ENCODE measurements at places on chromosomes 7 and 10. TPM values are rescaled to one million over a fixed set of nuclear protein-coding genes. Genes with fewer than 3 reads are reported as not detected.
A peak's percentile ranks its signal among the peaks of the same experiment; 100 is the strongest.

GRCh38 chr7:27946351-27946750 is 206.4 kb downstream of the TAX1BP1 start:
- H3K27ac ChIP-seq = no peak overlapping the region
- no peaks in the 10 kb centered on the region for H3K27me3 ChIP-seq
- no peaks in the 10 kb centered on the region for H3K4me1 ChIP-seq
- no peaks in the 10 kb centered on the region for H3K36me3 ChIP-seq
- no peak overlapping the region for H3K4me3 ChIP-seq

GRCh38 chr10:31836569-31837406 is 91.8 kb downstream of the ARHGAP12 start:
- H3K4me1 ChIP-seq = no peaks in the 10 kb centered on the region
- H3K27ac ChIP-seq = no peak overlapping the region
- H3K4me3 ChIP-seq = no peak overlapping the region
- H3K27me3 ChIP-seq = no peaks in the 10 kb centered on the region
- H3K36me3 ChIP-seq = no peaks in the 10 kb centered on the region

- H3K4me3 ChIP-seq = no peak overlapping the region
- H3K27ac ChIP-seq = no peak overlapping the region
- no peak for DNase-seq
These were observed 51.7 kb downstream of the COL17A1 start for GRCh38 chr10:104033966-104034365.

- peaks cover 35% of the 10 kb centered on the region for H3K36me3 ChIP-seq
- H3K27ac ChIP-seq = no peak overlapping the region
- H3K27me3 ChIP-seq = no peaks in the 10 kb centered on the region
- DNase-seq = no peak
- H3K4me1 ChIP-seq = no peaks in the 10 kb centered on the region
These were observed 20.3 kb downstream of the CALHM2 start for GRCh38 chr10:103431902-103432301.

DNA sequence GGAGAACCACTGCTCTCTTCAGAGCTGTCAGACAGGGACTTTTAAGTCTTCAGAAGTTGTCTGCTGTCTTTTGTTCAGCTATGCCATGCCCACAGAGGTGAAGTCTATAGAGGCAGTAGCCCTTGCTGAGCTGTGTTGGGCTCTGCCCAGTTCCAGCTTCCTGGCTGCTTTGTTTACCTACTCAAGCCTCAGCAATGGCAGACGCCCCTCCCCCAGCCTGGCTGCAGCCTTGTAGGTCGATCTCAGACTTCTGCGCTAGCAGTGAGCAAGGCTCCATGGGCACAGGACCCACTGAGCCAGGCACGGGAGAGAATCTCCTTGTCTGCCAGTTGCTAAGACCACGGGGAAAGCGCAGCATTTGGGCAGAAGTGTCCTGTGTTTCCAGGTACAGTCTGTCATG is 12.1 kb upstream of the CPA2 start:
- no peak for DNase-seq
- no peak overlapping the region for H3K4me3 ChIP-seq
- no peaks in the 10 kb centered on the region for H3K4me1 ChIP-seq
- no peaks in the 10 kb centered on the region for H3K36me3 ChIP-seq
- no peaks in the 10 kb centered on the region for H3K27me3 ChIP-seq
- H3K27ac ChIP-seq = no peak overlapping the region

GRCh38 chr7:136198168-136198567 is 221.0 kb upstream of the MTPN start:
- no peaks in the 10 kb centered on the region for H3K27me3 ChIP-seq
- no peak overlapping the region for H3K4me3 ChIP-seq
- H3K36me3 ChIP-seq = no peaks in the 10 kb centered on the region
- no peak overlapping the region for H3K27ac ChIP-seq
- H3K4me1 ChIP-seq = no peaks in the 10 kb centered on the region

Gene GPER1
- total RNA-seq = 5.3 TPM

Gene TBXAS1
- 66.6 TPM for total RNA-seq

DNA sequence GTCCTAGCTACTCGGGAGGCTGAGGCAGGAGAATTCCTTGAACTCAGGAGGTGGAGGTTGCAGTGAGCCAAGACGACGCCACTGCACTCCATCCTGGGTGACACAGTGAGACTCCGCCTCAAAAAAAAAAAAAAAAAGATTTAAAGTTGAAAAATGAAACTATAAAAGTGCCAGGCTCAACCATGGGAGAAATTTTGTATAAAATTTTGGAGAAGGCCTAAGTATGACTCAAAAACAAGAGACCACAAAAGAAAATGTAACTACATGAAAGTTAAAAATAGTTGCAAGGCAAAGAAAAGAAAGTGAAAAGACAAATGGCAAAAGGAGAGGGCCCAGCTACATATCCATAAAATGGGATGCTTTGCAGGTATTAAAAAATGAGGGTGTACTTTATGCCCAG is 104.1 kb downstream of the ARHGAP22 start:
- no peak overlapping the region for H3K27ac ChIP-seq
- no peaks in the 10 kb centered on the region for H3K36me3 ChIP-seq
- H3K27me3 ChIP-seq = no peaks in the 10 kb centered on the region
- no peak for DNase-seq
- peaks cover 20% of the 10 kb centered on the region for H3K4me1 ChIP-seq

GRCh38 chr7:98617051-98617959 is at the start of gene NPTX2:
NPTX2 (plus strand) TSS chr7:98617285; CDS start chr7:98617462, 177 bp downstream.
- peak within 1 kb of the TSS; percentile 79 for H3K4me3 ChIP-seq
- peaks cover 24% of the 10 kb centered on the region for H3K4me1 ChIP-seq
- peak within 1 kb of the TSS; percentile 51 for H3K27ac ChIP-seq
- DNase-seq = no peak
- no peaks in the 10 kb centered on the region for H3K27me3 ChIP-seq

DNA sequence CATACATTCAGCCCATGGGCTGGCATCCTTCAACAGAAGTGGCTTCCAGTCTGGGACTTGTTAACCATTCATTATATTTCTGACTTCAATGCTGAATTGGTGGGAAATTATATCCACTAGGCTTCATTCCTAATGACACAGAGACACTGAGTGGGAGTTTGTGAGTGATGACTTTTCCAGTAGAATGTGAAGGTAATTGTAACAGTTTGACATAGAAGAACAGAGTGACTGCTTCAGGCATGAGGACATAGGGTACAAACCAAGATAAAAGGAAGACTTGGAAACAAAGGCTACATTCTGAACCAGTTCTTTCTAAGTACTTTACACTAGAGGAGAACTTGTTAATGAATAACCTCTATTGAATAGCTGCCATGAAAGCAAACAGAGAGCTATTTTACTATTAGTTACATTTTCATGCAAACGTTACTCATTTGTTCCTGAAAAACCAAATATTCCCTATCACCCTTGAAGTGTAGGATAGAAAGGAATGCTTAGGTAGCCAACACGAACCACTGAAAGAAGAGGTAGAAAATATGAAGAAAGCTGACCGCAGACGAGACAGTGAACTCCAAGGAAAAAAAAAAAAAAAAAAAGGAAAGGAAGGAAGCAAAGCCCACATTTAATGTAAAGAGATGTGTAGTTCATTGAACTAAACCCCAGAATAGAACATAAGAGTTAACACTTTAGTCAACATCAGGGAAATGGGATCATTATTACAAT is 237.0 kb upstream of the SEMA3C start:
- no peak for DNase-seq
- H3K4me1 ChIP-seq = no peaks in the 10 kb centered on the region
- H3K4me3 ChIP-seq = no peak overlapping the region
- no peaks in the 10 kb centered on the region for H3K36me3 ChIP-seq

Gene GPR22
- not detected for total RNA-seq

Gene GATA3
- not detected for total RNA-seq

GRCh38 chr10:95406651-95407280 is 116.0 kb upstream of the PDLIM1 start:
- H3K36me3 ChIP-seq = peaks cover 52% of the 10 kb centered on the region
- no peaks in the 10 kb centered on the region for H3K27me3 ChIP-seq
- peaks cover 61% of the 10 kb centered on the region for H3K4me1 ChIP-seq
- no peak overlapping the region for H3K4me3 ChIP-seq

DNA sequence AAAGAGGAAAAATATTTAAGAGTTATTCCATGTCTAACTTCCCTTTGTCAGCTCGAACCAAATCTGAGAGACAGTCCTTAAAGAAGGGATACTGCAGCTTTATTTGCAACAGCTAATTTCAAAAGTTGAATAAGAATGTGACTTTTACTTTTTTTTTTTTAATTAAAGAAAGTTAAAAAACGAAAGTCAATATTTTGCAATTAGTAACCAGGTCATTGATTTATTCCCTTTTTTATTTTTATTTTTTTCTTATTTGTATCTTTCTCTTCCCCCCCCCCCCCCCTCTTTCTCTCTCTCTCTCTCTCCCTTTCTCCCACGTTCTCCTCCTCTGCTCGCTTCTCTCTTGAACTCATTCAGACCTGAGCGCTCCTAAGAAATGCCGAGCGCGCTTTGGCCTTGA is 209.5 kb downstream of the TCF7L2 start:
- H3K36me3 ChIP-seq = peaks cover 37% of the 10 kb centered on the region
- H3K27me3 ChIP-seq = no peaks in the 10 kb centered on the region
- no peak for DNase-seq
- no peak overlapping the region for H3K4me3 ChIP-seq
- H3K4me1 ChIP-seq = peaks cover 24% of the 10 kb centered on the region

- no peaks in the 10 kb centered on the region for H3K27me3 ChIP-seq
- H3K27ac ChIP-seq = no peak overlapping the region
- H3K36me3 ChIP-seq = no peaks in the 10 kb centered on the region
- H3K4me3 ChIP-seq = no peak overlapping the region
- DNase-seq = no peak
- H3K4me1 ChIP-seq = no peaks in the 10 kb centered on the region
These were observed 59.4 kb upstream of the ZNF438 start for GRCh38 chr10:31090894-31091607.

DNA sequence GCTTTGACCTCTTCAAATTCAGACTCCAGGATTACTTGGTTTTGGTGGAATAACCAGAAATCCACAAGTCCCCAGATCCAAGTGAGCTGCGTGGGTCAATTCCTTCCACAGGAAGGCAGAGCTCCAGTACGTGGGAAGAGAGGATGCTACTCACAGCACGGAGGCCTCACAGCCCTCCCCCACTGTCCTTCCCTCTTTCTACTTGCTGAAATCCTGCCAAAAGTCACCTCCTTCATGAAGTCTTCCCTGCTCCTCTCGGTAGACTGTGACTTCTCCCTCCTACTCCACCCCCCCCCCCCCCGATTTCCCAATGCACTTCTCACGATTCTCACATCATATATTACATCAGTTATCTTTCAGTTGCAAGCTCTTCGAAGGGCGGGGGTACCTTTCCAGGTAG is 12.3 kb downstream of the CAMK2G start:
- no peak overlapping the region for H3K4me3 ChIP-seq
- H3K27me3 ChIP-seq = no peaks in the 10 kb centered on the region
- peak overlapping the region; percentile 90 for H3K27ac ChIP-seq
- DNase-seq = no peak

DNA sequence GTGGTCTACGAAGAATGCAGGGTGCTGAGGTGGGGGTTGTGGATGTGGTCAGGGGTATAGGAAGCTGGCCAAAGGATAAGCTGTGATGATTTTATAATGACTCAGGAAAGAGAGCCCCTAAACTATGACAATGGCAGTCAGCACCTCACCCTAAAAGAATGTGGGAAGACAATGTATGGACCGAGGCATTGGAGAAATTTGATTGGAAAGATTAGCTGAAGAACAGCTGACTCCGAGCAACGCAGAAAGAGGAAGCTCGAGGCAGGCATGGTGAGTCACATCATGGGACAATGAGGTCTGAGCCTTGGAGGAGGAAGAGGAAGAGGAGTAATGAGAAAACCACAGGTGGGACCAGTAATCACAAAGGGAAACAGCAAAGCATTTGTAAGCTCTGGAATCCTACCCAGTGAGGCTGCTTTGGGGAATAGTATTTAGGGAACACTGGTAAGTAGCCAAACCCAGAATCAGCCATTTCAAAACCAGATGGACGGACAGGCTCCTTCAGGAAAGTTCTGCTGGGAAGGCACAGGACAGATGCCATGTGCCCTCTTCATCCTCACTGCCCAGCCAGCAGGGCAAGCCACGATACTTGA is 295.4 kb downstream of the PRPF18 start:
- no peak overlapping the region for H3K4me3 ChIP-seq
- no peaks in the 10 kb centered on the region for H3K36me3 ChIP-seq
- H3K27me3 ChIP-seq = no peaks in the 10 kb centered on the region
- peak overlapping the region; percentile 78 for H3K27ac ChIP-seq
- DNase-seq = no peak

GRCh38 chr7:7731732-7732131 is 13.3 kb upstream of the RPA3 start:
- no peak overlapping the region for H3K27ac ChIP-seq
- H3K36me3 ChIP-seq = no peaks in the 10 kb centered on the region
- H3K4me3 ChIP-seq = no peak overlapping the region
- peaks cover 17% of the 10 kb centered on the region for H3K4me1 ChIP-seq
- DNase-seq = no peak

Gene PTF1A
- not detected for total RNA-seq

Gene GLI3
- total RNA-seq = 3.4 TPM

DNA sequence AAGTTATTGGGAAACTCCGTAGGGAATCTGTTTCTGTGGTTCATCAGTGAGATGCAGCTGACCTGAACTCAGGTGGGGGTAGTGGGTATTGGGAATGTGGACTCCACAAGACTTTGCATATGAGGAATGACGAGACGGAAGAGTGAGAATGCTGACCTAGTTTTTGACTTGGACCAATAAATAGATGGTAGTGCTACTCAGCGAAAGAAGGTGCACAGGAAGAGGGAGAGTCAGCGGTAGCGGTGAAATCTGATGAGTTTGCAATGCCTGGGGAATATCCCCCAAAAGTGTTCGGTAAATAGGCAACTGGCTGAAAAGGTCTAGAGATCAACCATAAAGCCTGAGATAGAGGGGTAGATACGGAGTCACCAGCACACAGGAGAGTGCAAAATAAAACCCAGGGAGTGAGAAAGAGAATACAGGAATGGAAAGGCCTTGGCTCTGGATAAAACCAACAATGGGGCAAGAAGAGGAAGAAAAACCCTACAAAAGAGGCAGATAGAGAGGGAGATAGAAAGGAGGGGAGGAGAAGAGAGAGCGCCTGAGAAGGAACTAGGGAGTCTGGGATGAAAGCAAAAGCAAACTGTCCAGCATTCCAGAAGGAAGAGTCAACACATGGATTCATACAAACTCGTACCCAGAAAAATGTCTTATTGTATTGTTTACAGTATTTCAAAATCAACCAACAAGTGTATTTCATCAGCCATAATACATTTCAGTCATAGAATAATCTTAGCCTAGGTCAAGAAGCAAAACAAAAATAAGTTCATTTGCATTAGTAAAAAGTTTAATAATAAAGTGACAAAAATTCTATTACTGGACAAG is 5.4 kb downstream of the ARHGAP21 start:
- no peak overlapping the region for H3K27ac ChIP-seq
- H3K4me1 ChIP-seq = peaks cover 18% of the 10 kb centered on the region
- H3K36me3 ChIP-seq = no peaks in the 10 kb centered on the region

DNA sequence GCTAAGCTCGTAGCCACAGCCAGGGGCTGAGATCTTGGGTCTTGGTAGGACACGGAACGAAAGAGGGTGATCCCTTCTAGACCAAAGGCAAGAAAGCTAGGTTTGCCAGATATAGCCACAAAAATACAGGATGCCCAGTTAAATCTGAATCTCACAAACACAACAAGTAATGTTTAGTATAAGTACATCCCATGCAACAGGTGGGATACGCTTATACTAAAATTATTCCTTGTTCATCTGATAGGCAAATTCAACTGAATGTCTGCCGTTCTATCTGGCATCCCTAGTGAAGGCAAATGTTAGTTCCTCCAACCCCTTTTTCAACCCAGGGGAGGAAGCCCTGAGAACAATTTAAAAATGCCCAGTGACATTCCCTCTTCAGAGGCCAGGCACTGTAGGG is 131.1 kb upstream of the MGMT start:
- no peak for DNase-seq
- no peak overlapping the region for H3K27ac ChIP-seq
- no peak overlapping the region for H3K4me3 ChIP-seq
- H3K36me3 ChIP-seq = no peaks in the 10 kb centered on the region

GRCh38 chr10:42938351-42938750 is 138.5 kb upstream of the RET start:
- no peaks in the 10 kb centered on the region for H3K4me1 ChIP-seq
- no peaks in the 10 kb centered on the region for H3K36me3 ChIP-seq
- H3K4me3 ChIP-seq = no peak overlapping the region
- H3K27ac ChIP-seq = no peak overlapping the region
- DNase-seq = no peak

Gene C10orf143
- total RNA-seq = not detected

Data from thoracic aorta (tissue), 2 donors.